Stimulated activated CD4-positive, alpha-beta T cell treated with anti-CD3 and anti-CD28 coated beads, Interleukin-12 subunit alpha, Interleukin-12 subunit beta, amount 100 ng/mL, for 48 hours (primary cell): ENCODE measurements at places on chromosomes 5 and 9.

- DNase-seq = no peak
Measured at GRCh38 chr9:14312719-14313377, 1.1 kb downstream of the NFIB start.

- DNase-seq = no peak
Measured at GRCh38 chr9:133920471-133920870, 71.7 kb downstream of the VAV2 start.

DNA sequence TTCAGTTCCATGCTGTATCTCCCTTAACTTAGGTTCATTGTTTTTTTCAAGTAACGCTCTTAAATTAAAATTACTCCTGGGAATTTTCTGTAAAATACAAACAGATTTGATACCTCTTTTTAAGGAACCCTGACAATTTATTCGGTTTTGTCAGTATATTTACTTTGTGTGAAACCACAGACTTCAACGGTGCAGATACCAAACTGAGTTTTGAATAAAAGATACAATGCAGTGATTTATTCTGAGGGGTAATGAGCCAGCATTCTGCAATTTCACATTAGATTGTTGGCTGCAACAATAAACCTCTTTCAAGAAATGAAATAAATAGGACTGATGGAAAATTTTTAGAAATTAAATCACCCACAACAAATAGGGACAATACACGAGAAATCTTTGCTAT lies 308.6 kb upstream of the EDIL3 start:
- DNase-seq = no peak

GRCh38 chr5:10303201-10303600 lies 4.5 kb downstream of the CMBL start:
- DNase-seq = no peak

DNA sequence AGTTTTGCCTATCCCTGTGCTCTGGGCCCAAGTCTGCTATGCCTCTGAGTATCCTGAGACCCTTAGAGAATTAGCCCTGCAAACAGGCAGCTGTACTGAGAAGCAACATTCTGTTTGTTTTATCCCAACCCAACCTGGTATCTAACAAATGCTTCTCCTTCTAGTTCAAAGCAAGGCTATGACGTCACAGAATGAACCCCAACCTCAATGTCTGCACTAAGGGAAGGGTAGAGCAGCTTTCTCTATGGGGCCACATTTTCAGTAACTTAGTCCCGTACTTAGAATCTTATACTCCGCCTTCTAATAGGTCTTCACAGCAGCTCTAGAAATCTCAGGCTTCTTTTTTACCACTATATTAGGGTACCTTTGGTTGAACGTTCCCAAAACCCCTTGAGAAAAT lies 169.6 kb downstream of the TSSK1B start:
- DNase-seq = no peak

- no peak for DNase-seq
Measured at GRCh38 chr9:82988488-82988887, 74.5 kb downstream of the RASEF start.

- DNase-seq = no peak
Measured at GRCh38 chr5:57277085-57277484, 103.2 kb downstream of the GPBP1 start.

- no peak for DNase-seq
Measured at GRCh38 chr5:128965011-128965637, at the start of gene SLC27A6. TSS of gene SLC27A6 (plus strand) at chr5:128965488. CDS start at chr5:128966138, 650 bp downstream.
